ENCODE measurements at places on chromosomes 12 and 14. TPM values are rescaled to one million over a fixed set of nuclear protein-coding genes. Genes with fewer than 3 reads are reported as not detected.

DNA sequence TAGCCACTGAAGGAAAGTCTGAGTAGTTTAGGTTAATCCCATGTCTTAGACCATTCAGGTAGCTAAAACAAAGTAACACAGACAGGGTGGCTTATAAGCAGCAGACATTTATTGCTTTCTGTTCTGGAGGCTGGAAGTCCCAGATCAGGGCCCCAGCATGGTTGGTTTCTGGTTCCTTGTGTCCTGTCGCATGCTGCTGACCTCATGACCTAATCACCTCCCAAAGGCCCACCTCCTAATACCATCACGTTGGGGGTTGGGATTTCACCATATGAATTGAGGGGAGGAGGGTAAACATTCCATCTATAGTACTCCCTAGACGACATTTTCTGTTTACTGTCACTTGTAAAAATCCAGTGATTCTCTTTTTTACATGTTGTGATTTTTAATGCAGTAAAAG is 148.6 kb downstream of the FBXL14 start:
- DNase-seq, result no peak

GRCh38 chr12:65335021-65335714 is 56.7 kb downstream of the MSRB3 start:
- peak; percentile 87 for DNase-seq

DNA sequence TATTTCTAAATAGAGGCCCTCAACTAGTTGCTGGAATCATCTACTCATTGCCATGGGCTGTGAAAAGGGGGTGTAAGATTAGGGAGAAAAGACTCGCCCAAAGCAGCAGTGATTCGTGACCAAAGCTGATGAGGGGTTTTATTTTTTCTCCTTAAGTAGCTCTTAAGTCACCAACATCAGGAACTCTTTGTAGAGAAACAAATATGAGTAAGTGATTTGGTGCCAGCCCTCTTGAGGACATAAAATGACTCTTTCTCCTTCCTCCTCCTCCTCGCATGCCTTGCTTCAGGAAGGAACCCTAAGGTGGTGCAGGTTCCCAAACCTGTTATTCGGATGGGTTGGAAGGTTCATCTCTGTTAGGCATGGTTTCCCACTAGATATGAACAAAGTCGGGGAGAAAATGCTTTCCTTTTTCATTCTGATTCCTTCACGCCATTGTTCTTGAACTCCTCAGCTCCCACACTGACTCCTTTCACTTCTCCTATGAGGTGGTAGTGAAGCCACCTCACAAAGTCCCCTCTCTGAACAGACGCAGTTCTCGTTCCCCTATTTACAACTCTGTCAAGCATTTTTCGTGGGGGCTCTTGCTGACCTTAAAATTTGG is 113.4 kb downstream of the ETV6 start:
- DNase-seq, result peak; percentile 52

The ZC2HC1C gene
- total RNA-seq, result 4.7 TPM

The APOLD1 gene
- total RNA-seq, result 1.5 TPM

All from renal cortical epithelial cell (primary cell).